ENCODE measurements at places on chromosomes 6 and 20. TPM values are rescaled to one million over a fixed set of nuclear protein-coding genes. Genes with fewer than 3 reads are reported as not detected.
A peak's percentile ranks its signal among the peaks of the same experiment; 100 is the strongest.

PDE10A gene
- 0.43 TPM for polyA plus RNA-seq

FGD2 gene
- not detected for polyA plus RNA-seq

ADGRG6 gene
- 91.8 TPM for polyA plus RNA-seq

TTLL9 gene
- 0.32 TPM for polyA plus RNA-seq

TGM6 gene
- polyA plus RNA-seq = not detected

SIRPB2 gene
- not detected for polyA plus RNA-seq

ERVFRD-1 gene
- polyA plus RNA-seq = not detected

DNA sequence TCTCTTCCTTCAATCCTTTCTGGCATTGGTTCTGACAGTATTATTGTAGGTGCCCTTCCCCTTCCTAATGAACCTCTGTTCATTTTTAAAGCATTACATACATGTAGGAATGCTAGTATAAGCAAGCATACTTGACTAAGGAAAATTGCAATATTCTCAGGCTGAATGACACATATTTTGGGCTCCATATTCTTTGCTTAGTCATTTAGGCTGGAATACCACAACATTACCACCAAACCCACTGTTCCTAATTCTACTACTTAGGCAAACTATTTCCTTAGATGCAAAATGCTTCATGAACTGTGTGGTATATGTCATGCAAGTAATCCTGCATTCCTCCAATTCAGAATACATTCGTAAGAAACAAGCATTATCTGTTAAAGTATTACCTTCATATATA is 113.9 kb downstream of the PRDM1 start:
- no peak for DNase-seq

- no peak for DNase-seq
These were observed 2.9 kb upstream of the PRSS35 start for GRCh38 chr6:83509441-83509840.

DNA sequence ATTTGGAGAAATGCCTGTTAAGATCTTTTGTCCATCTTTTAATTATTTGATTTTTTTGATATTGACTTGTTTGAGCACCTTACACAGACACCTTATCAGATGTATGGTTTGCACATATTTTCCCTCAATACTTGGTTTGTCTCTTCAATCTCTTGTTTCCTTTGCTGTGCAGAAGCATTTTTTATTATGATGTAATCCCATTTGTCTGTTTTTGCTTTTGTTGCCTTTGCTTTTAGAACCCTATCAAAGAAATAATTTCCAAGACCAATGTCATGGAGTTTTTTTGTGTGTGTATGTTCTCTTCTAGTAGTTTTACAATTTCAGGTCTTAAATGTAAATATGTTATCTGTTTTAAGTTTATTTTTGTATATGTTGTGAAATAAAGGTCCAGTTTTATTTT is 73.9 kb downstream of the HTR1B start:
- no peak for DNase-seq

DNA sequence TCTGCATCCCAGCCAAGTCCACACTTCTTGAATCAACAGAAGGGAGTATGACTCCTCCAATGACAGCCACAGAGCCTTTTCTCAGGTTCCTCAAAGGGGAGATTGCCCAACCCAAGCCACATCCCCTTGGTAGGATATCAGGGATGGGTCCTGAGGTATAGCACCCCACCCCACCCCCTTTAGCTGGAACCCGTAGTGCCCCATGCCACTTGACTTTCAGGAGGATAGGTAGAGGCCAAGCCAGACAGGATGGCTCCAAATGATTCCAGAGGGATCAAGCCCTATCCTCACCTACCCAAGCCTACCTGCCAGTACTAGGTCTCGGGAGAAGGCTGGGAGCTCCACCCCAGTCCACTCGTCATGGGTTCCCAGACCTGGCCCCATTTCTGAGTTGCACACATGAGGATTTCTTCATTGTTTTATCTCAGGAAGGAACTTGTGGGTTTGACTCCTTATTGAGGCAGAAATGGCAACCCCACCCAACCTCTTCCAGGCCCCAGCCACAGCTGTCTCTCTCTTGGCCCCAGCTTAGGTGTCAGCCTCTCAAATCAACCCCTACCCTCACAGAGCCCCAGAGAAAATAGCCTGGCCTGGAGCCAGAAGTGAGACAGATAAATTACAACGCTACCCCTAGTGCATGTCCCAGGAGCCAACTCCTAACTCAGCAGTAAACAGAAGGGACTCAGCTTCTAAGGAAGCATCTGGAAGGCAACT is 3.6 kb downstream of the CCND3 start:
- DNase-seq = no peak

DNA sequence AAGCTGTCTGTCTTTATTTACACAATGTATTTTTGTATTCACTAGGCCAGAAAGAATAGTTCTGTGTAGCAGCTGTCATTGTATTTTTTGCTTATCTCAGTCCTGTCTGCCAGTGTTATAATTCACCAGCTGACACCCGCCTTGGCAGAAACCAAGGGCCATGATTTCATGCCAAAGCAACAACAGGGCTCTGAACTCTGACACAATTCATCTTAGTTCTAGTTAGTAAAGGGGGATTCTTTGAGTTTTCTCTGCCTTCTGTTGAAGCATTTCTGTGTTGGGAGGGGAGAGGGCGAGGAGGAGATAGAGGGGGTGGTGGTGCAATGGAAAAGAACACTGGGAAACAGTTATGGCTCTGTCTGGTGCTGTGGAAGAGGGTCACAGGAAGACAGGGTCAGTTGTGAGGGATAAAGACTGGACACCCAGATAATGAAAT is 684.6 kb upstream of the MARCKS start:
- DNase-seq = peak; percentile 10

DNA sequence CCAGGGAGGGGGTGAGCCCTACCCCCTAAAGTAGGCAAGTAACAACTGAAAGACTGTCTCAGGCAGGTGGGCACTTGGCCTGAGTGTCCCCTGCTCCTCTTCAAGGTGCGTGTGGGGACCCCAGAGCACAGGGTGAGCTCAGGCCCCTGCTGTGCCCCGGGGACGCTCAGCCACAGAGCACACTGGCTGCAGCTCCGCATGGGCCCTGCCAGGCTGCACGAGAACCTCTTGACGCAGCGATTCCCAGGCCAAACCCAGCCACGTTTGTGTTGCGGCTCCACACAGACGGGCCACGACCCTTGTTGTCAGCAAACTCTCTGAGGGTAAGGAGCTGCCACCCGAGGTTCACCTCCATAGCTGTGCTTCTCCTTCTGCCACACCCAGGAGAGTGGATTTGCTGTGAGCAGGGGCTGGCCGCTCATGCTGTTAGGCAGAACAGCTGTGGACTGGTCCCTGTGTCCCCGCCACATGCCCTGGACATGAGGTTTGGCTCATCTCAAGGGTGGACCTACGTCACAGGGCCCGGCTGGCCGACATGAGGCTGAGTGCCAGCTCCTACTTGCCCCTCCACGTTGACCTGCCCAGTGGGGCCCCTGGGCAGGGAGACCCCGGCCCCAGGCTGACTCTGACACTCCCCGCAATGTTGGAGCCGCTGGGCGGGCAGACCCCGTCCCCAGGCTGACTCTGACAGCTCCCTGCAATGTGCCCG is 29.7 kb upstream of the GATA5 start:
- no peak for DNase-seq

DNA sequence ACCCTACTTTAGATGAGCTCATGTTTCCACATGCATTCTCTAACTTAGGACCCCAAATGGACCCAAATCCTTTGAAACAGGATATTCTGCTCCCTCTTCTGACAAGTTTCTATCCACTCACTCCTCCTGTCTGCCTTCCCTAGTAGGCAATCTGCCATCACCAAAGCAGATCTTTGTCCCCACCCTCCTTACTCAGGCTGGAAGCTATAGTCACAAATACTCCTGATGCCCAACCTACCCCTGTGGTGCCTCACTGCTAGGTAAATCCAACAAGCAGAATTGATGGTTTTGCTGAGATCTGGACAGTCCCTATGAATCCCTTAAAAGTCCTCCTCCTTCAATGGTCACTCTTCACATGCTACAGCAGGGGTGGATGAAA is 21.7 kb downstream of the ELOVL5 start:
- DNase-seq = no peak

DNA sequence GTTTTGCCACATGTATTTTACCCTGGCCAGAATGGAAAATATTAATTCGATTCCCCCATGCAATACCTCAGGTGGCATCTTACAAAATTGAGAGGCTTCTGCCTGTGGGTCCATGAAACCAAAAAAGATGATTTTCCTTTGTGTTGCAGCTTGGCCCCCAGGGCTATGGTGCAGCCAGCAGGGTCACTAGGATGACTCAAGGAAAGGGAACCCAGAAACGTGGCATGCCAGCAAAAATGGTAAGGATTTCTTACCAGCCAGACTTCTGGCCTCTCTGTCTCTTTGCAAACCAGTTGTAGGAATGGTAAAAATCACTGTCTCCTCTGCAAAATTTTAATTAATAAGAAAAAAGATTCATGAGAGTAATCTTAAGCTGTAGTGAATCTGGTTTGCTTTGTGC is 11.6 kb upstream of the TAAR9 start:
- no peak for DNase-seq

GRCh38 chr20:60512443-60512842 is 554.2 kb downstream of the CDH26 start:
- no peak for DNase-seq
